ENCODE measurements at places on chromosomes 16 and 17.
A peak's percentile ranks its signal among the peaks of the same experiment; 100 is the strongest.

- DNase-seq, result peak; percentile 23
Measured at GRCh38 chr16:89507214-89507833, 879 bp upstream of the SPG7 start.

DNA sequence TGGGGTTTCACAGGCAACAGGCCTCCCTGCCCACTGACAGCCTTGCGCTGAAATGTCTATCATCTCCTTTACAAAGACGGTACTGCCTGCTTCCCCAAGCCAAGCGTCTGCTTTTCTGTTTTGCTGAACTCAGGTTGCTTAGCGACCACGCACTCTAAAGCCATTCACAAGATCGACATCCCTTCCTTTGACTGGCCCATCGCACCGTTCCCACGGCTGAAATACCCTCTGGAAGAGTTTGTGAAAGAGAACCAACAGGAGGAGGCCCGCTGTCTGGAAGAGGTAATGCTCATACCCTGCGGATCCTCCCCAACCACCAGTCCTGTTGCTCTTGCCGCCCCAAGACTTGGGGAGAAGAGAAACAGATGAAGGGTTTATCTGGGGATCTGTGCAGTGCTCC, 28.7 kb downstream of the TMEM186 start:
- no peak for DNase-seq

GRCh38 chr16:81067166-81067565, 9.9 kb downstream of the C16orf46 start:
- no peak for DNase-seq

DNA sequence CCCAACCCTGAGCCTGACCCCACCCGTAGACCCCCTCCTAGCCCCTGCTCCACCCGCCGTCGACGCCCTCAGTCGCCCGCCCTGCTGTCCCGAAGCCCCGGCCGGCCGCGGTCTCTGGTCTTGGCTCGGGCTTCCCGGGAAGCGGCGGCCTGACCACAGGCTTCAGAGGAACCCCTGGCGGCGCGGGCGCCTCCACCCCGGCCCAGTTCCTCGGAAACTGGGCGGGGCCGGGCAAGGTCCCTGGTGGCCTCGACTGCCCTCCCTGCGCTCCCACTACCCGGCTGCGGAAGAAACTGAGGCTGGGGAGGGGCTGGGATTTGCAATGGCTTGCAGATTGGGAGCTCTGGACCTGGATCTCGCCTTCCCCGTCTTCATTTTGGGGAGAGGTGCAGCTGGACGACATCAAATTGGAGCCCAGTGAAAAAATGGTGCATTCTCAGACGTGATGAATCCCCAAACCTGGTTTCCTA, 692 bp upstream of the SOCS1 start:
- DNase-seq, result peak; percentile 79

DNA sequence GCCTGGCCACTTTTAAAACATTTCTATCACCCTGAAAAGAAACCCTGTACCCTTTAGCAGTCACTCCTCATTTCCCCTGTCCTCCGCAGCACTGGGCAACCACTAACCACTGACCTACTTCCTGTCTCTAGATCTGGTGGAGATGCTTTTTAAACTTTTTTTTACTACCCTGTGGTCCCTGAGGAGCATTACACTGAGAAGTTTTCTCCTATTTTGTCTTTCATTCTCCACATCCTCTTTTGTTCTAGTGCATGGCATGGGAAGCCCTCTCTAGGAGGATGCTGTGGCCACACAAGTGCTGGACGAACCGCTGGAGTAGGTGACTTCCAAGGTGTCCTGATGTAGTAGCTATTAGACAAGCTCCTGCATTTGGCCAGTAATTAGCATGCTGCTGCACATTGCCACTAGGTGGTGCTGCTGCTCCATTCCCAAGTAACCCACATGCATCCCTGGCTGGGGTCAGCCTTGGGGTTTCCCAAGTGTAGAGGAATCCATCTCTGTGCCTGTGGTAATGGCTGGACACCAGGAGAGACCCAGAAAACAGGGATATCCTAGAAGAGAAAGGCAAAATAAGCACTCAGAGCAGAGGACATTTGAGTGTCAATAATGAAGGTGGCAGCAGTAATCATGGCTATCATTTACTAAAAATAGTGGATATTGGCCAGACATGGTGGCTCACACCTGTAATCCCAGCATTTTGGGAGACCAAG, 143.8 kb upstream of the CRHR1 start:
- peak; percentile 77 for DNase-seq

DNA sequence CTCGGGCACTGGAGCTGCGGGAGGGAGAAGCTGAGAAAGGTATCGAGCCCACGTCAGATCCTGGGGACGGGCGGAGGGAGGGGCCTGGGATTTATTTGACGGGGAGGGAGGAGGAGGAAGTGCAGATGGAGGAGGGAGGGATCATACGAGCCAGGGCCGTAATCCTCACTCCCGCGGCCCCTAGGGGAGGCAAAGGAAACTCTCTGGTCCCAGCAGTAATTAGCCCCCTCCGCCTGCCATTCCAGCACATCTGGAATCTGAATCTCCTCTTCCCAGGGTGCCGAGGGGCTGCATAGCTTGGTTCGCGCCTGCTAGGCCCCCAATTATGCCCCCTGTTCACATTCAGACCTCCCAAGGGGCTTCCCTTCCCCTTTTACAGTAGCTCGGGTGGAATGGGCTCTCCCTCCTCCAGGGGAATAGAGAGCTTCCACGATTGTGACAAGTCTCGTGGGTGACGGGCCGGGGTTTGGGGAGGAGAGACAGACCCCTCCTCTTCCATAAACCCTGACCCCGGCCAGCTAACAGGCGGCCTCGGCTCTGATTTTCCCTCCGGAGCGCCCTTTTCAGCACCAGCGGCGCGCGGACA, at the start of gene SEZ6L2:
TSS of gene SEZ6L2 (minus strand) at position 35 of the 586 bp plus-strand sequence. CDS start 531 bp downstream, outside the sequence.
- DNase-seq, result peak; percentile 40

DNA sequence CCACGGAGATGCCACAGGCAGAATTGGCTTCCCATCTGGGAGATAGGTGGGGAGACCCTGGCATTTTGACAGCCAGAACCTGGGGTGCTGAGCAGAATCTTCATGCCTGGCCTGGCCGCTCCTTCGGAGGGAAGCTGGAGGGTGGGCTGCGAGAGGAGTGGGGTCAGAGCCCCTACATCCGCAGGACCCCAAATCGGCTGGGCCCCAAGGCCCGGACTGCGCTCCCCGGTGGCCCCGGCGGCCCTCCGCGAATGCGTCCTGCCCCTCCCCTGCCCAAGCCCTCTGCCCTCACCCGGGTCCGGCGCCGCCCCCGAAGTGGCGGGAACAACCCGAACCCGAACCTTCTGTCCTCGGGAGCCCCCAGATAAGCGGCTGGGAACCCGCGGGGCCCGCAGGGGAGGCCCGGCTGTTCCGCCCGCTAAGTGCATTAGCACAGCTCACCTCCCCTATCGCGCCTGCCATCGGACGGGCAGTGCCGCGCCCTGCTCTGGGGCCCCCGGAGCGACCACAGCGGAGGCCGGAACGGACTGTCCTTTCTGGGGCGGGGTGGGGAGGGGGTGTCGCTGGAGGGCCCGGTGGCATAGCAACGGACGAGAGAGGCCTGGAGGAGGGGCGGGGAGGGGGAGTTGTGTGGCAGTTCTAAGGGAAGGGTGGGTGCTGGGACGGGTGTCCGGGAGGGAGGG, 850 bp upstream of the PNMT start:
- no peak for DNase-seq

DNA sequence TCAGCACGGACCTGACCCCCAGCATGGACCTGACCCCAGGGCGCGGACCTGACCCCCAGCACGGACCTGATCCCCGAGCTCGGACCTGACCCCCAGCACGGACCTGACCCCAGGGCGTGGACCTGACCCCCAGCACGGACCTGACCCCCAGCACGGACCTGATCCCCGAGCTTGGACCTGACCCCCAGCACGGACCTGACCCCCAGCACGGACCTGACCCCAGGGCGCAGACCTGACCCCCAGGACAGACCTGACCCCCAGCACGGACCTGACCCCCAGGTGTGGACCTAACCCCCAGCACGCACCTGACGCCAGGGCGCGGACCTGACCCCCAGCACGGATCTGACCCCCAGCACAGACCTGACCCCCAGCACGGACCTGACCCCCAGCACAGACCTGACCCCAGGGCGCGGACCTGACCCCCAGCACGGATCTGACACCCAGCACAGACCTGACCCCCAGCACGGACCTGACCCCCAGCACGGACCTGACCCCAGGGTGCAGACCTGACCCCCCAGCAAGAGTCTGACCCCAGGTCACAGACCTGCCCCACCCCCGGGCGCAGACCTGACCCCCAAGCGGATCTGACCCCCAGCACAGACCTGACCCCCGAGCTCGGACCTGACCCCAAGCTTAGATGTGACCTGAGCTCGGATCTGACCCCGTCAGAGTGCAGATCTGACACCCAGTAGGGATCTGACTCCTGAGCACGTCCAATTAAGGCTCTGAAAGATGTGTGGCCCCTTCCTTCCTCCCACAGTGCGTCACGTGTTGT, 98.7 kb downstream of the C16orf95 start:
- DNase-seq, result no peak

DNA sequence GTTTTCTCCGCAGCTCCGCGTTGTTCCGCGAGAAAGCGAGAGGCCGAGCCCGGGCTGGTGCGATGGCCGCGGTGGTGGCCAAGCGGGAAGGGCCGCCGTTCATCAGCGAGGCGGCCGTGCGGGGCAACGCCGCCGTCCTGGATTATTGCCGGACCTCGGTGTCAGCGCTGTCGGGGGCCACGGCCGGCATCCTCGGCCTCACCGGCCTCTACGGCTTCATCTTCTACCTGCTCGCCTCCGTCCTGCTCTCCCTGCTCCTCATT, 404 bp downstream of the EMC6 start:
- DNase-seq, result no peak

- no peak for DNase-seq
Measured at GRCh38 chr16:84749815-84750214, 50.0 kb downstream of the USP10 start.

DNA sequence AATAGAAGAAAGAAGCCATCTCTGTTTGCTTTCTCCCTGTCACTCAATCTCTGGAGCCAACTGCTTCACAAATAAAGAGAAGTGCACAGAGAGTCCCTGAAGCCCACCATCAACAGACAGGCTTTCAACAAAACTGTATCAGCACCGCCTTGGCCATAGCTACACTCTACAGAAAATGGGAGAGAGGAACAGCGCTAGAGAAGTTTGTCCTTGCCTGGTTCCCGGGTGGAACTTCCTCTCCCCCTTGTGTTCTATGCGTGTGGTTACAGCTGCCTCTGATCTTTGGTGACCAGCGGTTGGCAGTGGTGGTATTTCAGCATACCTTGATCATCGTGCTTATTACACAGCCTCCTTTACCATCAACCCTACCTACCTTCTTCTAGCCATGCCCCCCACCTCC, 91.4 kb upstream of the CCL2 start:
- DNase-seq, result no peak

DNA sequence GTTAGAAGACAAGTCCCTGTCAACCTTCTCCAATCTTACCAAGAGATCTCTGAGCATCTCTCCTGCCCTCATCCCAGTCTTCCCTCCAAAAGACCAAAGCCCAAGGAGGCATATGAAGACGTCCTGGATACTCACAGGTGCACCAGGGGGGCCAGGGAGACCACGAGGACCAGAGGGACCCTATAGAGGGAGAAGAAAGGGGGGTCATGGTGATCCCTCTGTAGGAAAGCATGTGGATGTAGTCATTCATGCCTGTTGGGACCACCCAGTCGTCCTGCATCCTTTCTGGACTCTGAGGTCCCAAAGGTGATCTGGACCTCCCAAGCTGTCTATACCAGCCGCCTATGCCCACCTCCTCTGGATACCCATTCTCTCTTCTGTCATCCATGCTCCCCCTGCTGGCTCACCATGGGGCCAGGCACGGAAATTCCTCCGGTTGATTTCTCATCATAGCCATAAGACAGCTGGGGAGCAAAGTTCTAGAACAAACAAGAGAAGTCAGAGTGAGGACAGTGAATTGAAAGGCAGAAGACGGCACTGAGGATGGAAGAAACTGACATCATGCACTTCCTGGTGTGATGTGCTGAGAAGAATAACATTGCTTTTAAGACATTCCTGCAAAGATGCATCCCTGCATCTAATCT, 3.3 kb downstream of the COL1A1 start:
- peak; percentile 68 for DNase-seq

GRCh38 chr17:65163990-65164495, 26.9 kb downstream of the RGS9 start:
- peak; percentile 65 for DNase-seq

All from activated CD4-positive, alpha-beta T cell treated with anti-CD3 and anti-CD28 coated beads, Interleukin-2, amount 50 U/mL, for 48 hours (primary cell).